ENCODE measurements at places on chromosomes 12 and 14.

DNA sequence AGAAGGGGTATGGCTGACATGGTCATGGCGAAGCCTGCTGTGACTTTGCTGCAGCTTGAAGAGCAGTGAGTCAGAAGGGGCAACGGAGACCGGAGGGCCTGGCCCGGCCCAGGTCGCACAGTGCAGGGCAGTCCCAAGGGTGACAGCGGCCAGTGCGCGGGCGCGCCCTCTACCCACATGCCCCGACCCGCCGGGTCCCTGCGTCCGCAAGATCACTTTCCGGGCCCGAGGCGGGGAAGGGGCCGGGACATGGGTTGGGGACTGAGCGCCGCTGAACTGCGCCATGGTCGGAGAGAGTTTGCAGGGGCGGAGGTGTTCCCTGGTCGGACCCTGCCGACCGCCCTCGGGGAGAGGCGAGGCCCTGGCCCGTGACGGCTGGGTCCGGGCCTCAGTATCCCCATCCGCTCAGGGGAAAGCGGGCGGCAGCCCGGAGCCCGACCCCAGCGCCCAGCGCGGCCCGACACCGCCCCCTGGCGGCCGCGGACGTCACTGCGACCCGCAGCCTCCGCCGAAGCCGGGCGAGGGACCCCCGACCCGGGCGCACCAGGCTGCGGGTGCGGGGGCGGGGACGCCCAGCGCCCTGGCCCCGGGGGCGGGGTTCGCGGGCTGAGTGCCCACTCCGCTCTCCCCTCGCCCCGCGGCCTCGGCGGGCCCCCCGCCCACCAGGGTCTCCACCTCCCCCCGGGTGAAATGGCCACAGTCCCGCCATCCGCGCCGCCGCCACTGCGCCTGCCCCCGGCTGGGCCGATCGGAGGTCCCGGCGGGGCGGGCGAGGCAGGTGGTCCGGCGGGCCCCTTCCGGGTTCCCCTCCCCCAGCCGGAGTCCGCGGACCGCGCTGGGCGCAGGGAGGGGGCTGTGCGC, 7.2 kb upstream of the ANKRD9 start:
- DNase-seq: peak; percentile 35

DNA sequence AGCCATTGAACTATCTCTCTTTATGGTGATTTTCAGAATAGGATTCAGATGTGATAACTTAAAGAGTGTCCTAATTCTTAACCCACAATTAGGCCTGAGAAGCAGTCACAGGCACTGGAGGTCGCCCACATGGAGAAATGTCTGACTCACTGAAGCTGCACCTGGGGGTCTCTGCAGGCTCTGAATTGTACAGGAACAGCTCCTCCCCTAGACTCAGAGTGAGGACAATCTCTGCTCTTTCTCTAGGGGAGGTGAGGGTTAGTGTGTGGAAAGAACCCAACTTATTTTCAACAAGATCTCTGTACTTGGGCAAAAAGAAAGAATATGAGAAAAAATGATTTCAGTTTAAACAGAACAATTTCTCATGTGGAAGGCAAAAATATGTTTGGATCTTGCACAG, 1124.6 kb downstream of the TMEM121 start:
- DNase-seq: no peak

- DNase-seq: no peak
Observed at GRCh38 chr12:75964150-75964549, 67.4 kb downstream of the PHLDA1 start.

DNA sequence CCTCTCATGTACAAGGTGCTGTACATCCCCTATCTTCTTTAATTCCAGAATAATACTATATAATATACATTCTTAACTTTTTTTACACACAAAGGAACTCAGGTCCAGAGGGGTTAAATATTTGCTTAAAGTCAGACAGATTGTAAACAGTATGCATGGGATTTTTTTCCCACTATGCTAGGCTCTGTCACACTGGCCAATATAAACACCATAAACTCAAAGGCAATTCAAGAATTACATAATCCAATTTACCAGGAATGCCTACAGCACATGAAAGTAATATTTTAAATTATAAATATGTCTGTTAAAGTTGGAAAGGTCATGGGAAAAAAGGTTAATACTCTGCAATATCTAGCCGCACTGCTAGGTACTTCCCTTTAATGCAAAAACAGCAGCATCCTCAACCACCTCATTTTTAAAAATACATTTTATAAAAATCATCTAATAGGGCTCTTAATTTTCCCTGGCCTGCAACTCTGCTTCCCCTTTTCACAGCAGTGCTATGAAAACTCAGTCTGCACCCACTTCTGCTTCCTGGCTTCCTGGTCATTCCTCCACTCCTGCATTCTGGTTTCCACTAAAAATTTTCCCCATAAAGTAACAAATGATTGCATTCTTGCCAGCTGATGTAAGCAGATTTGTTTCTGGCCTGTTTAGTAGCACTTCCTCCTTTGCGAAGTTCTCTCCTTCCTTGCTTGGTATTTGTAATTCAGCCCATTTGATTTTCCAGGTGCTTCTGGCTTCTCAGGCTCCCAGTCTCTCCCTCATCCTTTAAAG, 128.1 kb downstream of the ITPR2 start:
- DNase-seq: no peak

DNA sequence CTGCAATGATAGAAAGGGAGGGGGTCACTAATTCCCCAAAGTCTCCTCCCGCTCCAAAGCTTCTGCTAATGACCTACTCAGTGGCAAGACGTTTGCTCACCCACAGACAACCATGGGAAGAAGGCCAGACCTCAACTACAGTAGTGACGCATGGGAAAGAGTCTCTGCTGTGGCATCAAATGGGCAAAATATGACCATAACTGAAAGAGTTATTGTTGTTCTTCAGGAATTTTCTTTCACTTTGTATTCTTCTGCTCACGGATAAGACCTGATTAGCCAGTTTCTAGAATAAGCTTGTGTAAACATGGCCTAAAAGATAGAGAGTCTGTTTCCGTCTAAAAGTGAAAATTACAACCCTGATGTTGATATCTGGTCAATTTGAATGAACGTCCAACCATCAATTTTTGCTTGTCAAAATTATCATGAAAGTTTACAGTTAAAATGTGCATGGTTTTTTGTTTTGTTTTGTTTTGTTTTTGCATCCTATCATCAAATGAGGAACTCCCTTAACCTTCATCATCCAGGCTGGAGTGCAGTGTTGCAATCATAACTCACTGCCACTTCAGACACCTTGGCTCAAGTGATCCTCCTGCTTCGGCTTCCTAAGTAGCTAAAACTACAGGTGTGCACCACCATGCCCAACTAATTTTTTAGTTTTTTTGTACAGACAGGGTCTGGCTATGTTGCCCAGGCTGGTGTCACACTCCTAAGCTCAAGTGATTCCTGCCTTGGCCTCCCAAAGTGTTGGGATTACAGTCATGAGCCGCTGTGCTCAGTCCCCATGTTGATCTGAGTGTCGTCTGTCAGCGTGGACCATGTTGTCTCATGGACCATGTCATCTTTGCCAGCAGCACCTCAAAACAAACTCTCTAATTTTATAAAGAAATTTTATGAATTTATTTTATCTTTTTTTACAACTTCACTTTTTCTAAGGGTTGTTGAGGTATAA, 7.0 kb downstream of the KRT6B start:
- peak; percentile 77 for DNase-seq

DNA sequence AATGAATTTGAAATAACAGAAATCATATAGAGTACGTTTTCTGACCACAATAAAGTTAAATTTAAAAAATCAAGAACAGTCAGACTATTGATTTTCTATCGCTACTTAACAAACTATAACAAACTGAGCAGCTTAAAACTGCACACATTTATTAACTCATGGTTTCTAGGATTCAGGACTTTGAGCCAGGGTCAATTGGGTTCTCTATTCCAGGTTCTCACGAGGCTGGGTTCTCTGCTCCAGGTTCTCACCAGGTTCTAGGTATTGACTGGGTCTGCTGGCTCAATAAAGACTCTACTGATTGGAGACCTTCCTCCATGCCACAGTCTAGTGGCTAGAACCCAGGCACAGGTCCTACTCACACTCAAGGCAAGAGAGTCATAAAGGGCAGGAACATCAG, 22.8 kb downstream of the ABCC9 start:
- DNase-seq: no peak

DNA sequence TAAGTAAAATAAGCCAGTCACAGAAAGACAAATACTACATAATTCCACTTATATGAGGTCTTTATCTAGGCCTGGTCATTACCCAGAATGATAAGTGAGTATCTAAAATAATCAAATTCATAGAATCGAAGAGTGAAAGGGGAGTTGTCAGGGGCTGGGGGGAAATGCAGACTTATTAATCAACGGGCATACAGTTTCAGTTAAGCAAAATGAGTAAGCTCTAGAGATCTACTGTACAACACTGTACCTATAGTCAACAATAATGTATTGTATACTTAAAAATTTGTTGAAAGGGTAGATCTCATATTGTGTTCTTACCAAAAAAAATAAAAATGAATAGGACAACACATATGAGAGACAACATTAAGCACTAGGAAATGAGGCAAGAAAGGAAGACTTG, 13.3 kb downstream of the BTBD7 start:
- no peak for DNase-seq

DNA sequence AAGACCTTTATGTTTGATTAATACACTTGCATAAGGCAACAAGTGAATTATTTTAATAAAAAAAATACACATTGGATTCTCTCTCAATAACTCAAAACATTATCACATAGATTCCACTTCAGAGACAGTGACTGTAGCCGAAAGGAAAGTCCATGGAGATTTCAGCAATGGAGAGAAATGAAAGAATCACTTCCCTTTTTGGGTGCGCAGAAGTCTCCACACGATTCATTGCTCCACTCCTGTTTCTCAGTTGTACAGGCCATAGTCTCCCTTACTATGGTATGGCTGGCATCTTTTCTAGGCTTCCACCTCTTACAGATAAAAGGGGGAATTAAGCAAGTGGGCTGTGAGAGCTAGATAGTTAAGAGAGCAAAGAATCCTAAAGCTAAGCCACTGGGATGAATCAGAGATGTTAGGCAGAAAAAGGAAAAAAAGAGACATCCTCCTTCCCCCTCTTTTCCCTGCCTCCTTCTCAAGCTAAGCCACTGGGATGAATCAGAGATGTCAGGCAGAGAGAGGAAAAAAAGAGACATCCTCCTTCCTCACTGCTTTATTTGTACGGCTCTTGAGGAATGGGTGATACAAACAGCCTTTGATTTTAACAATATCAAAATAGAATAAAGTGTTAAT, 16.3 kb downstream of the ST8SIA1 start:
- peak; percentile 30 for DNase-seq

DNA sequence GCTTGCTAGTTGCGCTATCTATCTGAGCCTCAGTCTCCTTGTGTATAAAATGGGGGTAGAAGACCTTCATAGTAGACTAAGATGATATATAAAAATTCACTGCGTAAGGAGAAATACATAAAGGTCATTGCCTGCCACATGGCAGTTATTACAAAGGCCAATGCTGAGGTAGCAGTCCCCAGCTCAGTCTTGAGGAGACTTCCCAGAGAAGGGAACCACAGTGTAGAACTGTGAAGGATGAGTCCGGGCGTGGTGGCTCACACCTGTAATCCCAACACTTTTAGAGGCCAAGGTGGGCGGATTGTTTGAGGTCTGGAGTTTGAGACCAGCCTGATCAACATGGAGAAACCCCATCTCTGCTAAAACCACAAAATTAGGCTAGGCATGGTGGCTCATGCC, 17.1 kb upstream of the SP7 start:
- no peak for DNase-seq

- DNase-seq: peak; percentile 76
Observed at GRCh38 chr14:75487155-75487671, 35.1 kb upstream of the BATF start.

- no peak for DNase-seq
Observed at GRCh38 chr14:79134361-79134760, 964.2 kb downstream of the NRXN3 start.

DNA sequence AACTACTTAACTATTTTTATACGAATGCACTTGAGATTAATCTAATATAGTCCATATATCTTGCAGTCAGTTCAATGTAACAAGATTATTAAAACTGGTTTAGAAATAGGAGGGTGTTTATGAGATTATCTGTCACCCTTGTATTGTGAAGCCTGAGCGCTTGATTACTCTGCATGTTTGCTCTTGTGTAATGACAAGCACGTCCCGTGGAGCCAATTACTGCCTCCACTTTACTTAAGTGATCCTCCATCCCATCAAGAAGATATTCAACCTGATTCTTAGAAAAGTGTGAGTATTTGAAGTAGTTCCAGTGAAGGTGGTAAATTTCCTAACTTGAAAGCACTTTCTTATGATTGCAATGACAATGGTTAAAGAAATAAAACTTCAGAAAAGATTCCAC, 415.2 kb upstream of the GARIN6 start:
- no peak for DNase-seq

DNA sequence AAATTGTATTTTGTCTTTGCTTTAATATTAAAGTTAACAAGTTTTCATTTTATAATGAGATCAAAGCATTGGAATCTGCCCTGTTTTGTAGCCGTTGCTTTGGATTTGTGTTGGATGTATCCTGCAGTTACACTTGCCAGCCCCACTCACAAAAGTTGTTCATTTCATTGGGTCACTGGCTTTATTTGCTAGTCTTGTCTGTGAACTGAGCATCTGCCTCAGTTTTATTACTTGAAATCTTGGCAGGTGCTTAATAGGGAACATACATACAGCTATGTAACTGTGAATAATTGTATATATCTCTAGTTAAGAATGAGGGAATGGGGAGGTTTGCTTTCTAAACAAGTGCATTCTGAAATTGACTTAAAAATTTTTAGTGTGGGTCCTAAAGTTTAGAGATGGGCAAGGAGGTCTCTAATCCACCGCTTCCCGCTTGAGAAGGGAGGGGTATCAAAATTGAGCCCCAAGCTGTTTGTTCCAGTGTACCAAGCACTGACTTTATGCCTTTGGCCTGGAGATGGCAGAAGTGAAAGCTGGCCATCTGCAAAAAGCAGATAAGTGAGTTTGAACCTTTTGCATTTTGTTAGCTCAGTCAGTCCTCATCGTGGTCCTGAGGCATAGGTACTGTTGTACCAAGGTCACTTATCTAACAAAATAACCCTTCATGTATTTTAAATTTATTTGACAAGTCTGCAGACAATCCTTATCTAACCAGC, 9.3 kb downstream of the EIF5 start:
- no peak for DNase-seq

GRCh38 chr14:77086017-77086727, 11.9 kb upstream of the CIPC start:
- DNase-seq: peak; percentile 76

DNA sequence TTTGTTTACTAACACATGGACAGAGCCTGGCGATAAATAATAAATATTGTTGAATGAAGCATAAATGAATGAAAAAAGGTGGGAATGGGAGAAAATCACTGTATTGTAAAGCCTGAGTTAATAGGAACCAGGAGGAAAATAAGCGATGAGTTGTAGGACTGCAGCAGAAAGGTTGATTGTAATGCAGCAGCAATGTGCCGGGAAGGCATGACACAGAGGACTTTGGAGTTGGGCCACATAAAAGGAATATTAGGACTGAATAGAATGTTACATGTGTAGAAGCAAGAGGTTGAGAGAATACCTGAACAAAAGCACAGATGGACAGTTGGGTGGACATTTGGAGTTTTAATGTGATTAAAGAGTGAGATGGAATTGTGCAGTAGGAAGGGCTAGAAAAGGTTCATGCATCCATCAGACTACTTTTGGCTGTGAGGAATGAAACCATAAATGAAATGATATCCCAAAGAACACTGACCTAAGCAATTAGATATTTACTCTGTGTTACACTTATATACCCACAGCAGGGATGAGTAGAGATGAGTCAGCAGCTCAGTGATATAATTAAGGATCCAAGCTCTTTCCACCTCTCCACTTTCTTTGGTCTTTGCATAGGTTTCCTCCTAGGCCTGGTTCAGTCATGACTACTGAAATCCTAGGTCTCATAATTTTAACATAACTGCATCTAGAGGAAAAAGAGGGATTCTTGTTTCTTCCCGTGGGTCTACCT, 55.4 kb downstream of the CCER1 start:
- DNase-seq: peak; percentile 52

- DNase-seq: no peak
Observed at GRCh38 chr12:46491548-46491947, 119.0 kb upstream of the SLC38A2 start.

Data from mammary epithelial cell (primary cell).